NCI-H1092 treated with DMSO at 0.1 percent for 48 hours (cell line): ENCODE measurements at places on chromosomes 2 and 18.

GRCh38 chr18:46283268-46283667 lies 179.1 kb downstream of the HAUS1 start:
- no peak for DNase-seq

DNA sequence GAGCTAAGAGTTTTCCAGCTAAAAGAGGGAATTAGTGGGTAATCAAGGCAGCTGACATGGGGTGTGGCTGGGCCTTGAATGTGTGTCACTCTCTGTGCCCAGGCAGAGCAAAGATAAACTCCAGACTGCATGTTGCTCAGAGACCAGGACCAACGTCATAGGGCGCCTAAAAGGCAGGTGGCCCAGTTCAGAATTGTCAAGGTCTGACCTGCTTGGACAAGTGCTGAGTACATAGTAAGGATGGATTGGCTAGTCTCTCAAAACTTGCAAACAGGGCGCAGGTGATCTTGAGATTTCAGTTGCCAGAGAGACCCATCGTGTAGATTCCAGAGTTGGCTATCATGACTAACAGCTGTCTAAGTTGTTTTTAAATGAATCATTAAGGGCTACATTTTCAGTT lies 19.0 kb downstream of the CLUL1 start:
- DNase-seq = no peak

DNA sequence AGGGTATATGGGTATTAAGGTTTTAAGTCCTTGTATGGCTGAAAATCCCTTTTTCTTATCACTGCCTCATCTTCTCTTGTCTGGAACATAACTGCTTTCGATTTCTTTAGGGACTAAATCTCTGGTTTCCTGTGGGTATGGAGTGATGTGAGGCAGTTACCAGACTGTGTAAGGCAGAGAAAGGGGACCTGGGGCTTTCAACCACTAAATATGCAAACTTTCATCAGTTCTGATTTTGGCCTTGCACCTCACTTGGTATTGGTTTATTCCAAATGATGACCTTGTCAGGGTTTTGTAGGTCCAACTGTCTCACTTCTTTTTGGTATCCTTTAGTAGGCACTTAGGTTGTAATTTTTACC lies 9.3 kb downstream of the MAP4K4 start:
- no peak for DNase-seq

- no peak for DNase-seq
These were observed 55.3 kb upstream of the LAPTM4A start for GRCh38 chr2:20106746-20107145.

DNA sequence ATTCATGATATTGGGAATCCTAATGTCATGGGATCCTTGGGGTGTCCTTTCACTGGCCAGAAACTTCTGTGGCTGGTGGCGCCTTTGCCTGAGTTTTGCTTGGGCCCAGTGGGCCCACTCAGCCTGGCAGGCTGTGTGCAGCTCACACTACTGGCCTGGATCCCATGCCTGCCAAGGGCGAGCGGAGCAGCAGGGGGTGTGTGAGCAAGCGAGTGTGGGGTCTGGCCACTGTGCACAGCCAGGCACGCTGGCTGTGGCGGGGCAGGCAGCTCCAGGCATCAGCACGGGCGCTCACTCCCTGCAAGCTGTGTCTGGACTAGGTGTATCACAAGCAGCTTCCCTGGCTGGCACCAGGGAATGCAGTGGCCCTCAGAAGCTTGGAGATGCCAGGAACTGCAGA lies 74.5 kb downstream of the NCOA1 start:
- no peak for DNase-seq

DNA sequence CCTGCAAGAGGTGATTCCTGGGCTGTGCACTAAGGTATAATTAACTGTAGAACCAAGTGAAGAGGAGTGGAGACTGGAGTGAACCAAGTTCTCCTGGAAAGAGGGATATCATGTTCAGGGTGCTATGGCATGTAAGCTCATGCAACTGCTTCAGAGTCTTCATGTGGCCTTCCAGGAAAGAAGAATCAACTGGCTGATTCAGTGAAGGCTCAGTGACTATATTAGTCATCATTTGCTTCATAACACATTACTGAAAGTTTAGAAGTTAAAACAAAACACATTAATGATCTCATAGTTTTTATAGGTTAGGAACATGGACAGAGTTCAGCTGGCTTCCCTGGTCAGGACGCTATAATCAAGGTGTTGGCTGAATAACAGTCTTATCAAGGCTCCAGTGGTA lies 1200.8 kb upstream of the GYPC start:
- DNase-seq = no peak

GRCh38 chr18:44758861-44759631 lies 78.4 kb downstream of the SETBP1 start:
- no peak for DNase-seq

DNA sequence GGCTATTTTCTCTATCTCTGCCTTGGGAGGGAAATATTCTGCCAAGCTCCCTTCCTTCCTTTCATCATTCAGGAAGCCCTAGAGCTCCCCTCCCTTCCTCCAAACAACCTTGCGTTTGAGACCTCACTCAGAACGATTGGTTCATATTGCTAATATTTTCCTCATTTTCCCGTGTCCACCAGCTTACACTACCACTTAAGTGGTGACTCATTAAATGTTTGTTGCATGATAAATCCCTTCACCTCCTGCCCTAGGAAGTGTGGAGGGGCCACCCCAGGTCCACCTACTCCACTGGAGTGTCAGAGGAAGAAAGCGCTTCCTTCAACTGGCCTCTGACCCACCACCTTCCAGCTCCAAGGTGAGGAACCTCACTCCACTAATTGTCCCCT lies 2.3 kb upstream of the LPIN2 start:
- no peak for DNase-seq

DNA sequence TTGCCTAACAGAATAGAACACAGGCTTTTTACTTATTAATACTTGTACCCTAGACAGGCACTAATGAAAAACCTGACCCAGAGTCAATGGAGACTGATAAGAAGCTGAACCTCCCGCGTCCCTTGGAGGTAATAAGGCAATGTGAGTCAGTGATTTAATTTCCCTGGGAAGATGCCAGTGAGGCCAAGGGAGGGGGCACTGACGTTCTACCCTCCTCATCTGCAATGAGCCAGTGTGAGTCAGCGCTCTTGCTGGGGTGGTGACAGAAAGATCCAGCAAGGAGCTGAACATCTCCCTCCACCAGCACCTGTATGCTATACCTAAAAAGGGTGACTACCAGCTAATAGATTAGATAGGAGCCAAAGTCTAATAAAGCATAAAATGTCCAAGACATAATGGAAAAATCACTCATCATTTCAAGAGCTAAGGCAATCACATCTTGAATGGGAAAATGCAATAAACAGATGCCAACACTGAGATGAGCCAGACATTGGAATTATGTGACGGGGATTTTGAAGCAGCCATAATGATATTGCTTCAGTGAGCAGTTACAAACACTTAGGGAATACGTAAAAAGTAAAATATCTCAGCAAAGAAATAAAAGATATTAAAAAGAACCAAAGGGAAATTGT lies 116.9 kb downstream of the TPGS2 start:
- DNase-seq = no peak

- no peak for DNase-seq
These were observed 157.0 kb upstream of the AQP4 start for GRCh38 chr18:27022477-27022876.
